Activated CD4-positive, alpha-beta T cell treated with anti-CD3 and anti-CD28 coated beads, Interleukin-2, amount 50 U/mL, for 16 hours (primary cell): ENCODE measurements at places on chromosomes 11 and 22.
A peak's percentile ranks its signal among the peaks of the same experiment; 100 is the strongest.

DNA sequence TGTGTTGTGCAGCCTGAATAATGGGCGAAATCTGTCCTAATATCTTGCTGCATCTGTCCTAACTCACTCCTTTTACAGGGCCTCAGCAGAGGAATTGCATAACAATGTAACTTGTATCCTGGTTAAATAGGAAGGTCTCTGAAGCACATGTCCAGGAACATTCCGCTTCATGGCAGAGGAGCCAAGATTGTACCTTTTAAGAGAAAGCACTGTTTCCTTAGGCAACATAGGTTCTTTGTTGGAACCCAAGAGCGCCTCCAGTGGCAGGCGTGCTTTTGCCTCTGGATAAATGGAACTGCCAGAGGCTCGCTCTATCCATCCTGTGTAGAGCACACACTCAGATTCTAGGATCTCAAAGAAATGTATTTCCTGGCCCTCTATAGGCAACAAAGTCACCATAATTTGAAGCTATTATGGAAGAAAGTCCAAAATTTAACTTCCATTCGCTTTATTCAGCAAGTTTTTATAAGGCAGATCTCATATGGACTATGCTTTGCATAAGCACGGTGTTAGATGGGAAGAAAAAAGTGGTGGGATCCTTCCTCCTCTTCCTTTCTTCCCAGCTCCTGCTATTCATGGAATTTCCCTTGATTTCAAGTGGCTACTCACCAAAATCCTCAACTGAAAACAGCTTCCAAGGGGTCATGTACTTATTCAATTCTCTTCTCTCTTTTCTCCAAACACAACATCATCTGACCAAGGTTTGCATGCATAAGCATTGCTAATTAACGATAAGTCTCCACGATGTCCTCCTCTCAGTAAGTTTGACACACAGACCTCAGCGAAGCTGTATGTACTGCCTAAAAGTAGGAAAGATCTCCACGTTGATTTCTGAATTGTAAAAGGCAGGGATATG lies at the start of gene BLID:
Gene BLID (minus strand): TSS at position 692 of the 856 bp plus-strand sequence. CDS start 293 bp downstream, at position 399.
- no peak for DNase-seq

GRCh38 chr11:133715602-133716001 lies 129.7 kb downstream of the SPATA19 start:
- no peak for DNase-seq

GRCh38 chr11:114416441-114416961 lies 16.0 kb downstream of the RBM7 start:
- DNase-seq = no peak

DNA sequence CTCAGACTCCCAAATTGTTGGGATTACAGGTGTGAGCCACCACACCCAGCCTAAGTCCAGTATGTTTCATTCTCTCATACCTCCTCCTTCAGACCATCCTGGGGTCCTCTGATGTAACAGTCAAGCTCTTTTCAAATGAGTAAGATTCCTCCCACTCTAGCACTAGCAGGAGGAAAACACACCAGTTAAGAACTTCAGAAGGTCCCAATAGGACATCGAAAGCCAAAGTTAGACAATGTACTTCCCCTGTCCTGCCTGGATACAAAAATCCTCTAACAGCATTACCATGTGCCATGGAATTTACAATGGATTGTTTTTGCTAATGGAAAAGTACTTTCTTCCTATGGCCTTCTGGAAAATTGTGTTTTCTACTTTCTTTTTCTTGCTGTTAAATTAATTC lies 67.1 kb downstream of the CCDC34 start:
- no peak for DNase-seq

GRCh38 chr11:82117362-82117761 lies 616.3 kb downstream of the FAM181B start:
- DNase-seq = no peak

GRCh38 chr11:1532606-1533341 lies 39.3 kb downstream of the DUSP8 start:
- no peak for DNase-seq

GRCh38 chr11:109783840-109784239 lies 309.4 kb upstream of the ZC3H12C start:
- peak; percentile 8 for DNase-seq

DNA sequence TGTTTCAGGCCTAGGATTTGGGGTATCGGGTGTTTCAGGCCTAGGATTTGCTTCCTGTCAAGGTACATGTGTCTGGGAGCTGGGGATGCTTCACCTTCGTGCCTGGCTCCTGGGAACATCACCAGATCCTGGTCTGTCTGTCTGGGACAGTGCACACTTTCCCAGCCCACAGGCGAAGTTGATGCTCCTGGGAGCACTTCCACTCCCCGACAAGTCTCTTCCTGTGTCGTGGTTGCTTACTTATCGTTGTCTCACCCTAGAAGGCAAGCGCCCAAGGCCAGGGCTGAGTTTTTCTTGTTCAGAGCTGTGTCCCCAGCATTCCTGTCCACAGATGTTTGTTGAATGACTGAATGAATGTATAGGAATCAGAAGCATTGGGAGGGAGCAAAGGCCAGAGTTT lies 71.5 kb downstream of the LINC01488 start:
- DNase-seq = no peak

GRCh38 chr11:5196731-5197130 lies 3.8 kb downstream of the OR51V1 start:
- no peak for DNase-seq

GRCh38 chr11:80815752-80816453 lies 1375.1 kb upstream of the TENM4 start:
- DNase-seq = peak; percentile 31

DNA sequence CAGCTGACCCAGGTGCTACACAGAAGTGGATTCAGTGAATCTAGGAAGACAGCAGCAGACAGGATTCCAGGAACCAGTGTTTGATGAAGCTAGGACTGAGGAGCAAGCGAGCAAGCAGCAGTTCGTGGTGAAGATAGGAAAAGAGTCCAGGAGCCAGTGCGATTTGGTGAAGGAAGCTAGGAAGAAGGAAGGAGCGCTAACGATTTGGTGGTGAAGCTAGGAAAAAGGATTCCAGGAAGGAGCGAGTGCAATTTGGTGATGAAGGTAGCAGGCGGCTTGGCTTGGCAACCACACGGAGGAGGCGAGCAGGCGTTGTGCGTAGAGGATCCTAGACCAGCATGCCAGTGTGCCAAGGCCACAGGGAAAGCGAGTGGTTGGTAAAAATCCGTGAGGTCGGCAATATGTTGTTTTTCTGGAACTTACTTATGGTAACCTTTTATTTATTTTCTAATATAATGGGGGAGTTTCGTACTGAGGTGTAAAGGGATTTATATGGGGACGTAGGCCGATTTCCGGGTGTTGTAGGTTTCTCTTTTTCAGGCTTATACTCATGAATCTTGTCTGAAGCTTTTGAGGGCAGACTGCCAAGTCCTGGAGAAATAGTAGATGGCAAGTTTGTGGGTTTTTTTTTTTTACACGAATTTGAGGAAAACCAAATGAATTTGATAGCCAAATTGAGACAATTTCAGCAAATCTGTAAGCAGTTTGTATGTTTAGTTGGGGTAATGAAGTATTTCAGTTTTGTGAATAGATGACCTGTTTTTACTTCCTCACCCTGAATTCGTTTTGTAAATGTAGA lies 1.7 kb downstream of the MALAT1 start:
- peak; percentile 63 for DNase-seq

DNA sequence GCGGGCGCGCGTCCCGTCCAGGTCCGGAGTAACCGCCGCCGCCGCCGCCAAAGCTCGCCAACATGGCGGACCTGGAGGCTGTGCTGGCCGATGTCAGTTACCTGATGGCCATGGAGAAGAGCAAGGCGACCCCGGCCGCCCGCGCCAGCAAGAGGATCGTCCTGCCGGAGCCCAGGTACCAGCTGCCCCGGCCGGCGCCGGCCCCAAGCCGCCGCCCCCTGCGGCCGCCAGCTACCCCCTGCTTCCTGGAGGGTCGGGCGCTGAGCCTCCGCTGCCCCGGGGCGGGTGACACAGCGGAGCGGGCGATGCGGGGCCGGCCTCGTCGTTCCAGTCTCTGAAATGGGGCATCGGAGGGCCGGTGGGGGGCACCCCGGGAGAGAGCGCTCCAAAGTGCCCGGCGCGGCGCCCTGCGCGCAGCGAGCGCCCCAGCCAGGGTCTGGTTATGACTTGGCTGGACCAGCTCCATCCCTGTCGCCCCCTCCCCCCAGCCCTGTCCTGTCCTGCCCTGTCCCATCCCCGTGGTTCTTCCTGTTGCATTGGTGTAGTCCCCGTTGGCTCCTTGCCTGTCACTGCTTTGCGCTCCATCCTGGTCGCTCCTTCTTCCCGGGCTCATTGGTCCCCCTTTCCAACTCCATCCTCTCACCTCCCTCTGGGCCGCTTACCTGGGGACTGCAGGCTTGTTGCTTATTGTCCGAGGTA lies 653 bp downstream of the GRK3 start:
- peak; percentile 21 for DNase-seq

DNA sequence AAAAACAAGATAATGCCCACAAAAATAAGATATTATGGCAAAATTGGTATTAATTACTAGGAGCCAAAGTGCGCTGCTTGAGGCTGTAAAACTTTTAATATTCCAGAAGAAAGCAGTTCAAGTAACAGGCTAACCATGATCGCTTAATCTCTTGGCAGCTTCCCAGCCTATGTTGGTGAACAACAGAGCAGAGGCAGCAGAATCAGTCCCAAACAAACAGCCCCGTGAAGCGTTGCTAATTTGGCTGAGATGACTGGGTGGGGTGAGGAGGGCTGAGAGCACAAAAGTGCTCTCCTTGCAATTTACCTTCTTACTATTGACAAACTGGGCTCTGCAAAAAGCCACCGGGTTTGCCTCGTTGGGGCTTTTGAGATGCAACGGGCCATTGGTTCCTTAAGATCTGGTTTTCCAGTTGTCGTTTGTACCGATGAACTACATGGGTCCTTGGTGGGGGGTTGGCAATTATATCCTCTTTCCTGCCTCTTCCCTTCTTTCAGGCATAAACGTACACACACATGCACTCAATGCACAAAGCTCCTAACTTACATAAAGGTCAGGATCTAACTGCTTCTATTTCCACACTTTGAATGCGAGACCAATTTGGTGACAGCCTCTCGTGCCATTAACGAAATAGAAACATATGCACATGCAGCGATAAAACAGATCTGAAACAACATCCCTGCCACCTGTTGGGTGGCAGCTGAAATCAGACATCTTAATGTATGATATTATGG lies 407.6 kb upstream of the CADM1 start:
- DNase-seq = no peak

GRCh38 chr11:67317888-67318555 lies 14.7 kb downstream of the SSH3 start:
- DNase-seq = no peak
